ENCODE measurements at places on chromosomes 7 and 10.

GRCh38 chr10:70435241-70436085 lies 6.0 kb downstream of the NODAL start:
- DNase-seq = no peak

DNA sequence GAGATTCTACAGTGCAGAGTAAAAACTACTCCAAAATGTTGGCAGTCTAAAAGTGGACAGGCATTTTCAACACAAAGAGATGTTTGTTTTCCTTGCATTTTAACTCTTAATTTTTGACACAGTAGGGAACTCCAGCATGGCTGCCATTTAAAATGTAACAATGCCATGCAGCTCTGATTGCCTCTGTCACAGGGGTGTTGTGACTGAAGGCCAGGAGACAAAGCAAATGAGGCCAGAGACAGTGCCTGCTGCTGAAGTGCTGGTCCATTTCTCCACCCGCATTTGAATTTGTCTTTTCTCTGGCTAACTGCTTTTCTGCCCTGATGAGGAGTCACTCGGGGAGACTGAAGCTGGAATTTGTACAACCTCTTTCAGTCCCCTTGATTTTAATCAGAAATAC lies 710.6 kb upstream of the GALNT17 start:
- DNase-seq = no peak

- DNase-seq = no peak
Measured at GRCh38 chr10:102120142-102120990, at the start of gene LDB1. Gene LDB1, minus strand, starts transcription at chr10:102120368. Its CDS starts 258 bp downstream, at chr10:102120110.

DNA sequence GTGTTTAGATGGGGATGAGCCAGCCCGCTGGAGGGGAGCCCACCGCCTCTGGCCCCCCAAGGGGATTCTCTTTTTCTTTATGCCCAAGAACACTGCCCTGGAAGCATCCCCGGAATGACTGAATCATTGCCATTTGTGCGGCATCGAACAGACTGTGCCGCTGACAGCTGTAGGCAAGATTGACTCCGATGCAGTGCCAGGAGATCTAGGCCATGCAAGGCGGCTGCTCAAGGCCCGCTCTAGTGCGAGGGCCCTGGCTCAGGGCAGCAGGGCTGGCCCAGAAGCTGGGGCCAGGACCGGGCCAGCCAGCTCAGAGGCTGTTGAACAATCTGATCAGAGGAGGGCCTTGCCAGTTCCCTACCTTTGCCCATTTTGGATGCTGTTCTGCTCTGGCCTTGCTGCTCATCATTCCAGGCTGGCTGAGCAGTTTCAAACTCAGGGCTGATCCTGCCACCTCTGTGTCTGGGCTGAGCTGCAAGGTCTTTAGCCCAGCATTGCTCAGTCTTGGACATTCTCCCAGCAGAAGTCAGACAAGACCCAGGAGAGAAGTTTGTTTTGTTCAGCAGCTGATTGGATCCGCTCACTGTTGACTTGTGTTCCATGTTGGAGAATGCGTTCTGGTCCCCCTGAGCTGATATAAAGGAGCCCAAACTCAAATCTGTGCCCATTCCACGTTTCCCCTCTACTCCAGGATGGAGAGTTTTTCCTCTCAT lies 485.3 kb upstream of the GALNT17 start:
- no peak for DNase-seq

- DNase-seq = no peak
Measured at GRCh38 chr10:121981346-121981745, 6.3 kb upstream of the NSMCE4A start.

DNA sequence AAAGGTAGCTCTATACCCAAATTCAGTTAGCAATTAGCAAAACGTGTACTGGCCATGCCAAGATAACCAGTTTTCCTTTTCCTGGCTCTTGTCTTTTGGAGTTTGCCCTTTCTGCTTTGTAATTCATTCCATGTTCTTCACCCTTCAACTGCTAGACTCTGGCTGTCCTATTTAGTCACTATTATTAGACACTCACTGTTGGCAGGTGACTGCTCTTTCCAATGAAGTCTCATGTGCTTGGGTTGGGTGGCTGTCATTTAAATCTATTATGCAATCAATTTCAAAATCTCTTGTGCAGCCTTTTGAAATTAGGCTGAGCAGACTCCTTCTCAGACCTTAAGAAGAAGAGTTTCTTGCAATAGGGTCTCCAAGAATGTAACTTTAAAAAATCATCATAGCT lies 266.5 kb downstream of the GPR158 start:
- no peak for DNase-seq

DNA sequence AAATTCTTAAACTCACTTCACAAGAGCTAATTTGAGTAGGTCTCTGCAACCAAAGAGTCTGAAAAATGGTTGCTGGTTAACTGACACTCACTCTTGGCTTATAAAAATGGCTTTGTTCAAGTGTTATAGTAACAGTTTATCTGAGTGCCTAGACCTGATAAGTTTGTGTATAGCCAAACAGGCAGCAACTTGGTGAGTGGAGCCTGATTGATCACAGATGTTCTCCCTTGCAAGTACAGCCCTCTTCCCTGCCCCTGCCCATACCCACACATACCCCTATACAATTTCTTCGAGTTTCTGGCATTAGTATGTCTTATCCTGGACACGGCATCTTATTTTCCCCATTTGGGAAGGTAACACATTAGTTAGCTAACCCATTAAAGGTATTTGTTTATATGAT lies 149.5 kb downstream of the SLC16A9 start:
- no peak for DNase-seq

- DNase-seq = no peak
Measured at GRCh38 chr7:94529516-94529915, 19.9 kb downstream of the CASD1 start.

GRCh38 chr7:129066290-129067131 lies 11.6 kb upstream of the TNPO3 start:
- DNase-seq = no peak

DNA sequence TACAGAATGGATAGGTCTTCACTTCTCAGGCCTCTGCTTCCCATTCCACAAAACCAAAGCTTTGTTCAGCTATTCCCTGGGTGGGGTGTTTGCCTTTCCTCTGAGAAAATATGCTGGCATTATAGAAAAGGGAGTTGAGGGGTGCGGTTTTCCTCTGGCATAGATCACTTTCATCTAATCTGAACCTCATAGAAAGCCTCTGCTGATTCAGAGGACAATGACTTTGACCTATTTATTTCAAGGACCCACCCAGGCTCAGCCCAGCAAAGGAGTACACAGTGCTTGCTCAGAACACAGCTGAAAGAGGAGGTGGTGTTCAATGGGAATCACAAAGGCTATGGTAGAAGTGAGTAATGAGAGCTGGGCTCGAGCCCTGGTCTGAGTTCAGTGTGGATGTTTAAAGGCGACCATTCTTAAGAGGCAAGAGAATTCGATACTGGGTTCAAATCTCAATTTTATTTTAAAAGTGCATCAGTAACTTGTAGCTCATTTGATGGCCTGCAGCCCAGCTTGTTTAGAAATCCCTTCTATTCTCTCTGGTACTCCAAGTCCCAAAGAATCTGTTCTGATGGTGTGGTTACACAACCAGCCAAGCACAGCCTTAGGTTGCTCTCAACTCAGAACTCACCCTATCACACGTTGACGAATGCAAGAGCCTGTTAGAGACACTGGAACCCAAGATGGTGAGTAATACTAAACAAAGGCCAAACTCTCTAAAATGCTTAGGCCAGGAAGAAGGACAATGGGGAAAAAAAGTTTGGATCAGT lies 1012.8 kb downstream of the LRMDA start:
- DNase-seq = no peak

GRCh38 chr7:128390871-128391565 lies 18.8 kb downstream of the IMPDH1 start:
- no peak for DNase-seq

DNA sequence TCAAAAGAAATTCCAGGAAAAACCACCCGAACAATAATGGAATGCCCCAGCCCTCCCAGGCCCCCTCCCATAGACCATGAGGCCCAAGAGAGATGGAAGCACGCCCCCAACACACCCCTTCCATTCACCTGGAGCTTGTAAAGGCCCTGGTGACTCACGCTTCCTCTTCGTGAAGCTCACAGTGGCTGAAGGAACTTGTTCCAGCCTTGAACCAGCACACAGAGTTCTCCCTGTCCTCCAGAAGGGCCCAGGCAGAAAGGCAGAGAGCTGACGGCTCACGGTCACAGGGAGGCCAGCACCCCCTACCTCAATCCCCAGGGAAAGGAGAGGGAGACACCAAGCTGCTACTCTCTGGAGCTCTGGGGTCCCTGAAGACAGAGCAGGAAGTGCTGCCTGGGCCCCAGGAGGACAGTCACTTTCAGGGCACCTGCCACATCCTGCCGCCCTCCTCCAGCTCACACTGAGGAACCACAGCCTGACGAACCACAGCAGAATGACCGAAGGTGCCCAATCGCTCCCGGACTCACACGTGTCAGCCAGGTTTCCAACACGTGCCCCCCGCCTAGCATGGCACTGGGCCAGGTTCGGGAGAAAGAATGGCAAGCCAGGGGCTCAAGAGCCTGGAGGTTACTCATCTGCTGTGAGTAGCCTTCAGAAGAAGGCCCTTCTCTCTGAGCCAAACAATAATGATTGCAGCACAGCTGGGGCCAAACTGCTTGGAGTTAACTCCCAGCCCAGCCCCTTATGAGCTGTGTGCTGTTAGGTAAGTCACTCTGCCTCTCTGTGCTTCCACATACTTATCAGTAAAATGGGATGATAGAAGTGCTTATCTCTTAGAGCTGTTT lies 52.8 kb downstream of the DLG5 start:
- no peak for DNase-seq

DNA sequence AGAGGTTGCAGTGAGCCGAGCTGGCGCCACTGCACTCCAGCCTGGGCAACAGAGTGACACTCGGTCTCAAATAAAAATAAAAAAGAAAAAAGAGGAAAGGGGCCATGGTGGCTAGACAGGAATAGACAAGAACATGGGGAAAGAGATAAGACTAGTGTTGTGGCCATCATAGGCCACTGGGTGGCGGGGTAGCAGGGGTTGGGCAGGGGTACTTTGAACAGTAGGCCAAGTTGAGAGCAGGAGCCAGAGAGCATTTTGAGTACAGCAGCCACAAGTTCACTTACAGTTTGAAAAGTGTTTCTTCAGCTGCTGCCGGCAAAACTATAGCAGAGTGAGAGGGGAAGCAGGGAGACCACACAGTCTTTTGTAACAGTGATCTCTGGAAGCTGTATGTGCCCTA lies 656.0 kb downstream of the CNTNAP2 start:
- no peak for DNase-seq

GRCh38 chr10:120039826-120040225 lies 147.3 kb downstream of the SEC23IP start:
- no peak for DNase-seq

- DNase-seq = no peak
Measured at GRCh38 chr7:84729284-84729683, 457.6 kb downstream of the SEMA3D start.

All from smooth muscle cell of the brain vasculature (primary cell).